CD4-positive, alpha-beta T cell treated with Interleukin-12 subunit alpha and Interleukin-12 subunit beta, for 1 hour (primary cell): ENCODE measurements at places on chromosomes 7 and 10.

- no peak for DNase-seq
Measured at GRCh38 chr7:36018816-36019484, 134.1 kb upstream of the EEPD1 start.

GRCh38 chr7:2873146-2873545 lies 29.0 kb upstream of the GNA12 start:
- DNase-seq, result no peak

GRCh38 chr10:26697922-26698608 lies 564 bp downstream of the PDSS1 start:
- DNase-seq, result no peak

- DNase-seq, result no peak
Measured at GRCh38 chr10:96646751-96647166, 59.9 kb upstream of the TM9SF3 start.

DNA sequence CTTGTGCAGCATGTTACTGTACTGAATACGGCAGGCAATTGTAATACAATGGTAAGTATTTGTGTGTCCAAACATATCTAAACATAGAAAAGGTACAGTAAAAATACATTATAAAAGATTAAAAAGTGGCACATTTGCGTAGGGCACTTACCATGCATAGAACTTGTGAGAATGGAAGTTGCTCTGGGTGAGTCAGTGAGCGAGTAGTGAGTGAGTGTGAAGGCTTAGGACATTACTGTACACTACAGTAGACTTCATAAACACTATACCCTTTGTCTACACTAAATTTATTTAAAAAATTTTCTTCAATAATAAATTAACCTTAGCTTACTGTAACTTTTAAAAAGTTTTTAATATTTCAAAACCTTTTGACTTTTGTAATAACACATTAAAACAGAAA lies 37.5 kb downstream of the BPGM start:
- no peak for DNase-seq

- DNase-seq, result no peak
Measured at GRCh38 chr10:123583639-123584418, 82.3 kb upstream of the GPR26 start.

DNA sequence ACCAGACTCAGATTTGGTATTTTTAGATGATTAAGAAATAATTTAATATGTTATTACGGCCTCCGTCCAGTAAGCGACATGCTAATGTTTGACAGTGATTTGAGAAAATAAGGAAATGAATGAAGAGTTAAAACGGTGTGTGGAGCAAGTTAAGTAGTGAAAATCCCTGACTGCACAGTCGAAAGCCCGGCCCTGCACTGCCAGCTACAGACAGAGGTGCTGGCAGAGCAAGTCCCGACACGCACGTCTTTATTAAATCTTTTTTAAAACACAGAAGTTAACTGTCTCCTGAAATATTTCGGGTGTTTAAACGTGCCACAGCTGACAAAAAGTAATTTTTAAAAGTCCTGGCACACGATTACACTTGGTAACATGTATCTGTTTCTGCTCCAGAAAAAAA lies 293.4 kb upstream of the RNF32 start:
- DNase-seq, result no peak

GRCh38 chr7:130062246-130062645 lies 8.1 kb upstream of the KLHDC10 start:
- DNase-seq, result no peak
